GM19239 (cell line): ENCODE measurements at places on chromosomes 1 and 21.

DNA sequence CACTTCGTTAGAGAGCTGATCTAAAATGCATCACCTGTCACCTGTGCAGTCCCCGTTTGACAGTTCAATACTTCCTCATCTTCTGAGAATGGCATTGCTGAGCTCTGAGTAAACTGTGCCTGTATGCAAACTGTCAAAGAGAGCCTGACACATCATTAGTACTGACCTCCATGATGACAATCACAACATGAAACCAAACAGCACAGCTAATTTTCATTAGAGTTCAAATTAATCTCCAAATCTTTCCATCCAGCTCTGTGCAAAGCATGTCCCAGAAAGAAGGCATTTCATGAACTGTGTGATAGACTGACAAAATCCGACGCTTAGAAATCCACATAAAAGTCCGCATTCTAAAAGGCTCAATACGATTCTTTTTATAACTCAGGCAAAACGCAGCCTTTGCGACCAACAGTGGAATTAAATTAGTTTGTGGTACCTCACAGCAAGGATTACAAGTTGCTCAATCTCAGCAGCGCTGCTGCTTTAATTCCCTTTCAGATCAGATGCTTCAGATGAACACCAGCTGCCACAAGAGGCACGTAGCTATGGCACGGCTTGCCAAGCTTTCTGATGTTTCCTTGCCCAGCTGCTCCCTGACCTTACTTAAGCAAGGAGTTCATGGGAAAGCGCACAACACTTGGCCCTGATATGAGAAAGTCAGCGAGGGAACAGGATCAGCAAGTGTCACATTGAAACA is 765.5 kb upstream of the PRMT6 start:
- no peak for DNase-seq

GRCh38 chr1:166383137-166383536 is 216.3 kb upstream of the FAM78B start:
- no peak for DNase-seq

- no peak for DNase-seq
These were observed 246.6 kb upstream of the ADGRL2 start for GRCh38 chr1:81554108-81554507.

- no peak for DNase-seq
These were observed 148.2 kb upstream of the COL11A1 start for GRCh38 chr1:103256490-103256889.

- no peak for DNase-seq
These were observed 7.7 kb upstream of the HLCS start for GRCh38 chr21:36973986-36974850.

- no peak for DNase-seq
These were observed 8.1 kb downstream of the COL18A1 start for GRCh38 chr21:45412909-45413611.

GRCh38 chr21:29335720-29336119 is 37.0 kb downstream of the BACH1 start:
- no peak for DNase-seq

DNA sequence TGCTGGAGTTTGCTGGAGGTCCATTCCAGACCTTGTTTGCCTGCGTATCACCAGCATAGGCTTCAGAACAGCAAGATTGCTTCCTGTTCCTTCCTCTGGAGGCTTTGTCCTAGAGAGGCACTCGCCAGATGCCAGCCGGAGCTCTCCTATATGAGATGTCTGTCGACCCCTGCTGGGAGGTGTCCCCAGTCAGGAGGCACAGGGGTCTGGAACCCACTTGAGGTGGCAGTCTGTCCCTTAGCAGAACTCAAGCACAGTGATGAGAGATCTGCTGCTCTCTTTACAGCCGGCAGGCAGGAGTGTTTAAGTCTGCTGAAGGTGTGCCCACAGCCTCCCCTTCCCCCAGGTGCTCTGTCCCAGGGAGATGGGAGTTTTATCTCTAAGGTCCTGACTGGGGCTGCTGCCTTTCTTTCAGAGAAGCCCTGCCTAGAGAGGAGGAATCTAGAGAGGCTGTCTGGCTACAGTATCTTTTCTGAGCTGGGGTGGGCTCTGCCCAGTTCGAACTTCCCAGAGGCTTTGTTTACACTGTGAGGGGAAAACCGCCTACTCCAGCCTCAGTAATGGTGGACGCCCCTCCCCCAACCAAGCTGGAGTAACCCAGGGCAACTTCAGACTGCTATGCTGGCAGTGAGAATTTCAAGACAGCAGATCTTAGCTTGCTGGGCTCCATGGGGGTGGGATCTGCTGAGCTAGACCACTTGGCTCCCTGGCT is 205.0 kb downstream of the GPR52 start:
- DNase-seq, result no peak

DNA sequence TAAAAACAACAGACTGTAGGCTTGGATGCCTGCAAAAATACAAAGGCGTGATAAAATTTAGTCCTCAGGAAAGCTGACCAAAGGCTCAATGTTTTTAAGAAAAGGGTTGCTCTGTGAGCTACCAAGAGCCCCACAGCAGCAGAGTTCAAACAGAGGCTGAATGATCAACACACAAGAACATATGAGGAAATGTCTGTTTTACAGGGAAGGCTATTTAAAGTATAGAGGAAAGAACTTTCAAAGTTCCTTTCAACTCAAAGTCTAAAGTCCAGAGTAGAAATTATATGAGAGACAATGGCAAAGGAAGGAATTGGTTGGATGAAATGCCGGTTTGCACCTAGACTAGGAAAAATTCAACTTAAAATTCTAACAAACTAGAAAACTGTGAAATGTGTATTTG is 8.6 kb downstream of the CLSTN1 start:
- no peak for DNase-seq
